Mesendoderm (in vitro differentiated cells): ENCODE measurements at places on chromosomes 1 and 21.

- no peak for DNase-seq
These were observed 190.2 kb upstream of the LRRC7 start for GRCh38 chr1:69377507-69377906.

GRCh38 chr1:147496571-147497210, 44.6 kb upstream of the BCL9 start:
- peak; percentile 29 for DNase-seq

- DNase-seq: no peak
These were observed 24.6 kb downstream of the UBE4B start for GRCh38 chr1:10057343-10057742.

- DNase-seq: peak; percentile 74
These were observed 545 bp downstream of the PATJ start for GRCh38 chr1:61742620-61743430.

GRCh38 chr1:200334661-200335256, 75.1 kb downstream of the ZNF281 start:
- no peak for DNase-seq

DNA sequence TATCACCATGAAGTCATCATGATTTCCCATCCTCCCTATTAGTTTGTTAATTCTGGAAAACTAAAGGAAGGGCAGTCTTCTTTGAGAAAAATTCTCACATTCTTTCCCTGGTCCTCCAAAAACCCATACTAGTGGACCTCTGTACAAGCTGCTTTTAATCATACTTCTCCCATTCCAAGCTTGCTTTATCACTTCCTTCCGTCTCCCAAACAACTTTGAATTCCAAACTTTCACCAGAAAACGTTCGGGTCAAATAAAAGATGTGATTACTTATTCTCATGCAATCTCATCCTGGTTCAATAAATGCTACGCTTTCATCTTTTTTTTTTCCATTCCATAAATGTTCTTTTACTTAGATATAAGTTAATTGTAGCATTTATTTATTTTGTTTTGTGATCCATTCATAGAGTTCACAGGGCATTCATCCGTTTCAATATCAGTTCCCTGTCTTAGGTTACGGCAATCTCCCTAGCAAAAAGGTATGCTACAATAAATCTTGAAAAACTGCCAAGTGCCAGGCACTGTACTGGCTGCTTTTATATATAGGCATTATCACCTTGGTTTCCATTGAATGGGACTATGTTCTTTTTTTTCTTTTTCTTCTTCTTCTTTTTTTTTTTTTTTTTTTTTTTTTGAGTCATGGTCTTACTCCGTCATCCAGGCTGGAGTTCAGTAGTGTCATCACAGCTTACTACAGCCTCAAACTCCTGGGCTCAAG, 100.2 kb upstream of the GREM2 start:
- DNase-seq: no peak

- no peak for DNase-seq
These were observed 202.8 kb downstream of the NTNG1 start for GRCh38 chr1:107343601-107344000.

- DNase-seq: no peak
These were observed 22.6 kb downstream of the LDLRAD2 start for GRCh38 chr1:21834666-21835065.

GRCh38 chr1:39525366-39526165, 34.1 kb downstream of the BMP8A start:
- no peak for DNase-seq

- no peak for DNase-seq
These were observed 244.8 kb upstream of the VAMP3 start for GRCh38 chr1:7526196-7526866.
